Mesothelial cell of epicardium (in vitro differentiated cells): ENCODE measurements at places on chromosomes 4 and X. TPM values are rescaled to one million over a fixed set of nuclear protein-coding genes. Genes with fewer than 3 reads are reported as not detected.

DNA sequence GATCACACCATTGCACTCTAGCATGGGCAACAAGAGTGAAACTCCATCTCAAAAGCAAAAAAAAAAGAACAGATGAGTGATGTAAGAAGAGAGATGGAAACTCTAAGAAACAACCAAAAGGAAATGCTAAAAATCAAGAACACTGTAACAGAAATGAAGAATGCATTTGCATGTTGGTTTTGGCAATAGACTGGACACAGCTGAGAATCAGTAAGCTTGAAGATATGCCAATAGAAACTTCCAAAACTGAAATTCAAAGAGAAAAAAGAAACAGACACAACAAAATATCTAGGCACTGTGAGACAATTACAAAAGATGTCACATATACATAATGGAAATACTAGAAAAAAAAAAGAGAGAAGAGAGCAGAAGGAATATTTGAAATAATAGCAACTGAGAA is 93.7 kb downstream of the BEND2 start:
- H3K4me3 ChIP-seq = no peak overlapping the region
- H3K27ac ChIP-seq = no peak overlapping the region
- no peaks in the 10 kb centered on the region for H3K4me1 ChIP-seq
- no peak for DNase-seq
- no peaks in the 10 kb centered on the region for H3K36me3 ChIP-seq
- peaks cover 3% of the 10 kb centered on the region for H3K27me3 ChIP-seq

- no peak overlapping the region for H3K4me3 ChIP-seq
- peaks cover 4% of the 10 kb centered on the region for H3K4me1 ChIP-seq
- DNase-seq = no peak
These were observed 144.2 kb downstream of the PDLIM5 start for GRCh38 chr4:94595880-94596483.

DNA sequence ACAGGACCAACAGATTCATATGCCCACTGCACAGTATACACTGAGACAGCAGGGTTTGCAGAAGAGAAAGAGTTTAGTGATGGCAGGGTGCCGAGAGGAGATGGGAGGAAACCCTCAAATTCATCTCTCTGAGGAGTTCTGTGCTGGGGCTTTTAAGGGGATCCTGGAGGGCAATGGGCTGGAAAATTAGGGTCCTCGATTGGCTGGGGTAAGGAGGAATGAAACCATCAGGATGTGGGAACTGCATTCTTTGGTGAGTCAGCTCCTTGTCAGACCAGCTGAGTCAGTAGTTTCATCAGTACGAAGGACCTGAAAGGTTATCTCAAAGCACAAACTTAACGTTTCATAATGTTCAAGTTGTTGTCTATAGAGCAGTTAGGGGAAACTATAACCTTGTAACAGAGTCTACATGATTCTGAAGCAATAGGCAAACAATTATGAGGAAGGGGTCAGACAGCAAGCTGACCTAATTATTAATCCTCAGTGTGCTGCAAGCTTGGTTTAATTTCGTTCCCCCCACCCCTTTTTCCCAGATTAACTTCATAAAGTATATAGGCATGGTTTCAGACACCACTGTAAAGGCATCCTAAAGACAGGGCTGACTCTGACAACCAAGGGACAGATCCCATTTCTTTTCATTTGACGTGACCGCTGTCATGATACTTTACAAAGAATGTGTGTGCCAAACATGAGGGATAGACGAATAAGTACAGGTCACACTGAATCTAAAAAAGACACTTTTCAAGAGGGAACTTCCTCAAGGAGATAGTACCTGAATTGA is 1.5 kb upstream of the MSMO1 start:
- peak overlapping the region; percentile 70 for H3K27ac ChIP-seq
- no peaks in the 10 kb centered on the region for H3K36me3 ChIP-seq
- H3K27me3 ChIP-seq = no peaks in the 10 kb centered on the region
- H3K4me1 ChIP-seq = peaks cover 29% of the 10 kb centered on the region

DNA sequence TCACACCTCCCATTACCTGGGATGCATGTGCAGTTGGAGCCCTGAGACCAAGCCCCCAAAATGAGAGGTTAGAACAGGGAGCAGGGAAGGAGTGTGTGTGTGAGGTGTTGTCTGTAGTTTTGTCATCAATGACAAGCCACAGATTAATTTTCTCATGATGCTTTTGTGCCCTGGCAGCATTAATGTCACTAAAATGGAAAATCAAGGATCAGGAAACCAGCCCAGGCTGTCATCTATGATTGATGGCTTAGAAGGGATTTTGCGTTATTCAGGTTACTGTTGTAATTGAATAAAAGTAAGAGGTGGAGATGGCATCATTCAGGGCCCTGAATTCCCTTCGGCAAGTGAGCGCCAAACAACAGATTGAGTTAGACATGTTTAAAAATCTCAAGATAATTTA is 130.5 kb upstream of the C1QTNF7 start:
- no peaks in the 10 kb centered on the region for H3K36me3 ChIP-seq
- peaks cover 5% of the 10 kb centered on the region for H3K27me3 ChIP-seq
- H3K27ac ChIP-seq = no peak overlapping the region
- H3K4me3 ChIP-seq = no peak overlapping the region
- H3K4me1 ChIP-seq = peaks cover 34% of the 10 kb centered on the region

GAGE1 gene
- total RNA-seq = not detected in 3 replicates

DNA sequence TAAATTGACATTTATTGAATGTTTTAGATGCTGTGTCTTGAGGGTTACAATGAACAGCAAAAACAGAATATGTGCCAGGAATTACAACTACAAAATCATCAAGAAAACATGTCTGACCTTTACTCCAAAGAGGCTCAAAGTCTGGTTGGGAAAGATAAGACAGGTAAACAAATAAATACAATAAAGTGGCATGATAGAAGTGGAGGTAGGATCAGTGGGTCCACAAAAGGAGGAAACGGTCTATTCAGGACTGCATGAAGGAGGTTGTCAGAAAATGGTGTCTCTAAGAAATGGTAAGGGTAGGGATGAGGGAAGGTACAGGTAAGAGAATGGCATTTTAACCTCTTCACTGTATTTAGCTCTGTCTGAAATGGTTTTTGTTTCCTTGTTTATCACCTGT is 3.8 kb downstream of the ARHGEF38 start:
- DNase-seq = no peak
- H3K27ac ChIP-seq = peak overlapping the region; percentile 11
- no peaks in the 10 kb centered on the region for H3K36me3 ChIP-seq
- peaks cover 2% of the 10 kb centered on the region for H3K27me3 ChIP-seq
- H3K4me3 ChIP-seq = no peak overlapping the region

- peaks cover 27% of the 10 kb centered on the region for H3K4me1 ChIP-seq
- no peak overlapping the region for H3K27ac ChIP-seq
- H3K27me3 ChIP-seq = no peaks in the 10 kb centered on the region
- peak overlapping the region; percentile 97 for H3K4me3 ChIP-seq
These were observed 1.6 kb downstream of the GAB1 start for GRCh38 chr4:143338313-143338712.

GRIA3 gene
- 1.9 to 2.8 TPM (median 2.3 TPM) in 3 replicates for total RNA-seq

ARX gene
- not detected in 3 replicates for total RNA-seq

- no peak overlapping the region for H3K27ac ChIP-seq
- H3K27me3 ChIP-seq = peaks cover 46% of the 10 kb centered on the region
- no peaks in the 10 kb centered on the region for H3K36me3 ChIP-seq
- peaks cover 2% of the 10 kb centered on the region for H3K4me1 ChIP-seq
These were observed 198.2 kb upstream of the PSAPL1 start for GRCh38 chr4:7632971-7633370.

PAGE1 gene
- not detected in 3 replicates for total RNA-seq

EDA2R gene
- total RNA-seq = 13.6 to 14.8 TPM (median 14.6 TPM) in 3 replicates

DNA sequence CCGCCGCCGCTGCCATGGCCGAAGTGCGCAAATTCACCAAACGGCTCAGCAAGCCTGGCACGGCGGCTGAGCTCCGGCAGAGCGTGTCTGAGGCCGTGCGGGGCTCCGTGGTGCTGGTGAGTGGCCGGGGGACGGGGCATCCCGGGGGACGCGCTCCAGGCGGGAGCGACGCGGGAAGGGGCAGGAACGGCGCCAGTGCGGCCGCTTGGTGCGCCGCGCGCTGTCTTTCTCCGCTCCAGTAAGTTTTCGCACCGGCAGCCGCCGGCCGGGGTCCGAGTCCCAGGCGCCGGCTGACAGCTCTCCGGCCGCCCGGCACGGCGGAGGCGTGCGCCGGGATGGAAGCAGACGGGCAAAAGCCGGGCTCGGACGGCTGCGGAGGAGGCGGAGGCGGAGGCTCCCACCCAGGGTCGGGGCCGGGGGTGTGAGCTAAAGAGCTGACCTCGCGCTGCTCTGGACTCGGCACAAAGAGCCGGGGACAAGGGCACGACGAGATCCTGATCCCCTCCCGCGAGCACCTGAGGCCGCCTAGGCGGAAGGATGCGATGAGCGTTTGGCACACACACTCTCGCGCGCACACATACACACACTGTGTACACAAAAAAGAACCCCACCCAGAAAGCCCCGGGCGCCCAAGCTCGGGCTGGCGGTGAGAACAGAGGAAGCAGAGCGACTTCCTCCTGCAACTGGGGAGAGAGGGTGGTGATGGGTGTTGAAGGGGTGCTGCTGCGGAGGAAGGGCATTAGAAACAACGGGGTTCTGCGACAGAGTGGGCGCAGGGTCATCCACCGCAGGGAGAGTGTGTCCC is 545 bp downstream of the DOCK11 start:
- peak; percentile 21 for DNase-seq
- H3K4me3 ChIP-seq = peak overlapping the region; percentile 89
- H3K27me3 ChIP-seq = no peaks in the 10 kb centered on the region
- peak overlapping the region; percentile 75 for H3K27ac ChIP-seq
- H3K4me1 ChIP-seq = peaks cover 22% of the 10 kb centered on the region

SCD5 gene
- 25.7 to 27.2 TPM (median 26.1 TPM) in 3 replicates for total RNA-seq

GRCh38 chr4:8191136-8191747 is 7.8 kb upstream of the SH3TC1 start:
- no peaks in the 10 kb centered on the region for H3K27me3 ChIP-seq
- H3K4me3 ChIP-seq = no peak overlapping the region

GRCh38 chrX:68696267-68696990 is 49.0 kb downstream of the STARD8 start:
- DNase-seq = no peak
- H3K27me3 ChIP-seq = peaks cover 2% of the 10 kb centered on the region
- H3K4me1 ChIP-seq = peaks cover 7% of the 10 kb centered on the region
- H3K4me3 ChIP-seq = no peak overlapping the region

PPA2 gene
- total RNA-seq = 83.4 to 91.2 TPM (median 85.7 TPM) in 3 replicates

DNA sequence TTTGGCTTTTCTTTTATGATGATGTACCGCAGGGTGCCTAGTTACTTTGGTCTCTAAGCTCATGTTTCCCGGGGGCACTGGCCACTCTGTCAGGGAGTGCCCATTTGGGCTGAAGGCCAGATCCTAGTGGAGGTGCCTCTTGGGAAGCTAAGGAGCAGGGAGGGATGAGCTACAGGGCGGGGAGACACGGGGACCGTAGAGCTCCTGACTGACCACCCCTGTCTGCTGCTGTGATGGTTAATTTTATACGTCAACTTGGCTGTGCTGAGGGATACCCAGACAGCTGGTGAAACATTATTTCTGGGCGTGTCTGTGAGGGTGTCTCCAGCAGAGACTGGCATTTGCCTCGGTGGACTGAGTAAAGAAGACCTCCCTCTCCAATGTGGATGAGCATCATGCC is 24.9 kb upstream of the CLDN24 start:
- no peak overlapping the region for H3K4me3 ChIP-seq
- no peaks in the 10 kb centered on the region for H3K36me3 ChIP-seq
- DNase-seq = no peak
- H3K27me3 ChIP-seq = no peaks in the 10 kb centered on the region

FAM193A gene
- total RNA-seq = 44.3 to 48.1 TPM (median 44.5 TPM) in 3 replicates

DNA sequence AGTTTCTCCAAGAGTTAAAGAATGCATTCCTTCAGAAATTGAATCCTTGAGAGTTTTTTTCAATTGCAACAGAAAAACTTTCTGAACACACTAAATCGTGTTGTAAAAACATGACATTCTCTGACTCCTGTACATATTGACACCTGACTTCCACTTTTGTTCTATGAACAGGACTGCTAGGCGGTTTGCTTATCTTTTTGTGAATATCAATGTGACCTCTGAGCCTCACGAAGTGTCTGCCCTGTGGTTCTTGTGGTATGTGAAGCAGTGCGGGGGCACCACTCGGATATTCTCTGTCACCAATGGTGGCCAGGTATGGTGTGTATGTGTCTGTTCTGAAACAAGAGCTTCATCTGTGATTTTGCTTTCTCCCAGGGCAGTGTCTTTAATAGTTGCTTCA is 71.9 kb downstream of the MAOA start:
- H3K4me3 ChIP-seq = no peak overlapping the region
- H3K36me3 ChIP-seq = no peaks in the 10 kb centered on the region
- no peak for DNase-seq
- peaks cover 6% of the 10 kb centered on the region for H3K4me1 ChIP-seq
- H3K27me3 ChIP-seq = no peaks in the 10 kb centered on the region

SCML2 gene
- total RNA-seq = 8.2 to 8.9 TPM (median 8.2 TPM) in 3 replicates

GRCh38 chr4:41236508-41236907 is 20.2 kb upstream of the UCHL1 start:
- no peak overlapping the region for H3K4me3 ChIP-seq
- no peaks in the 10 kb centered on the region for H3K36me3 ChIP-seq
- DNase-seq = no peak
- no peaks in the 10 kb centered on the region for H3K27me3 ChIP-seq

DNA sequence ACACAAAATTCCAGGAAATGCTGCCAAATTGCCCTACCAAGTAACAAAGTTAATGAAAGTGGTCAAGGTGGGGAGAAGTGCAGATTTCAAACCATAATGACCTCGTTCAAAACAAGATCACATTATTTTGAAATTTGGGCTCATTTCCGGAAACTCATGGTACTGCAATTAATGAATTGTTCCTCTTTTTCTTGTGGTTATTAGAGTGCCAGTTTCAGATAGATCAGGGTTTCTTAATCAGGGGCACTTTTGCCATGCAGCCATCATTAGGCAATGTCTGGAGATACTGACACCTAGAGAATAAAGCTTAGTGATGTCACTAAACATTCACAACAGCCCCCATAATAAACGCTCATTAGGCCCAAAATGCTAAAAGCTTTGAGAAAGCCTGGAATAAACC is 381.5 kb upstream of the GALNT7 start:
- no peak overlapping the region for H3K4me3 ChIP-seq
- no peaks in the 10 kb centered on the region for H3K36me3 ChIP-seq
- H3K4me1 ChIP-seq = peaks cover 29% of the 10 kb centered on the region

- no peak overlapping the region for H3K4me3 ChIP-seq
- no peaks in the 10 kb centered on the region for H3K27me3 ChIP-seq
- H3K27ac ChIP-seq = no peak overlapping the region
These were observed 827.7 kb downstream of the FSTL5 start for GRCh38 chr4:161336016-161336530.

CT45A3 gene
- not detected in 3 replicates for total RNA-seq

CSN1S1 gene
- not detected in 3 replicates for total RNA-seq

- H3K27ac ChIP-seq = no peak overlapping the region
- no peaks in the 10 kb centered on the region for H3K27me3 ChIP-seq
- H3K4me3 ChIP-seq = no peak overlapping the region
- H3K4me1 ChIP-seq = peaks cover 25% of the 10 kb centered on the region
- no peak for DNase-seq
These were observed 243.6 kb downstream of the ANK2 start for GRCh38 chr4:113293043-113293560.

CWH43 gene
- total RNA-seq = not detected in 3 replicates

LNX1 gene
- total RNA-seq = 12.7 to 14.0 TPM (median 13.0 TPM) in 3 replicates

BEND4 gene
- total RNA-seq = 0.38 to 0.69 TPM (median 0.68 TPM) in 3 replicates

EMCN gene
- total RNA-seq = 2.0 to 4.3 TPM (median 3.0 TPM) in 3 replicates
